Stimulated activated CD4-positive, alpha-beta T cell treated with anti-CD3 and anti-CD28 coated beads, Interleukin-1b, Interleukin-23, amount 100 ng/mL, for 4 hours (primary cell): ENCODE measurements at places on chromosomes 2 and 18.
A peak's percentile ranks its signal among the peaks of the same experiment; 100 is the strongest.

- DNase-seq, result no peak
Observed at GRCh38 chr2:219122202-219122980, 38.2 kb downstream of the NHEJ1 start.

DNA sequence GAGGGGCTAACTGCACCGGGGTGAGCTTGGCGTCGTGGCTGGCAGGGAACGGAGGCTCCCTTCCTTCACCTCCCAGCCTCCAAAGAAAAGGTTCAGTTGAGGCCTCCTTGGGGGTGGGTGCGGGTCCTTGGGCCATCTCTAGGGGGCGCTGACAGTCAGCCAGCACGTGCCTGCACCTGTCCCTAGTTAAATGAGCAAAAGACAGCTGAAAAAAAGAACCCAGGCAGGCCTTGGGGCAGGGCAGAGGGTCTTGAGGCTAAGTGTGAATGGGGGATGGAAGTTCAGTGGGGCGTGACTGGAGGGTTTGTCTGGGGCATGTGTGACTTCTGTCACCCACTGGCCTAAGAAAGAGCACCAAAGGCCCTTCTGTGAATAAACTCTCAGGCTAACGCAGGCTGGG, 56.4 kb downstream of the ZFP36L2 start:
- DNase-seq, result peak; percentile 54

- no peak for DNase-seq
Observed at GRCh38 chr18:58087928-58088690, 44.1 kb downstream of the NEDD4L start.

GRCh38 chr2:54330926-54331835, 75.2 kb upstream of the TSPYL6 start:
- no peak for DNase-seq

DNA sequence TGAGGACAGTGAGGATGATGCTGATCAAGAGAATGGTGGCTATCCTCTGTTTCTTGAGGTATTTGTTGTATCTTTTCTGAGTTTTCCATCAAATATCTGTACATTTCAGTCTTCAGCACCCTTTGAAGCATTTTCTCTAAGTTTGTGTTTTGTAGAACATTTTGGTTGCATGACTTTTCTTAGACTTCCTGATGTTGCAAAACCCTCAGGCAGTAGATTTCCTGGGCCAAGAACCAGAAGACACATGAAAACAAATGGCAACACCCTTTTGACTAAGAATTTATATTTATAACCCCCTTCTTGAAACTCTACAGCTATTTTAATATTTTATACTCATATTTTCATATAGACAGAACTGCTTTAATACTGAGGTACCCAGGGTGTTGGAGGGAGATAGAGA, 16.2 kb downstream of the HNMT start:
- no peak for DNase-seq

DNA sequence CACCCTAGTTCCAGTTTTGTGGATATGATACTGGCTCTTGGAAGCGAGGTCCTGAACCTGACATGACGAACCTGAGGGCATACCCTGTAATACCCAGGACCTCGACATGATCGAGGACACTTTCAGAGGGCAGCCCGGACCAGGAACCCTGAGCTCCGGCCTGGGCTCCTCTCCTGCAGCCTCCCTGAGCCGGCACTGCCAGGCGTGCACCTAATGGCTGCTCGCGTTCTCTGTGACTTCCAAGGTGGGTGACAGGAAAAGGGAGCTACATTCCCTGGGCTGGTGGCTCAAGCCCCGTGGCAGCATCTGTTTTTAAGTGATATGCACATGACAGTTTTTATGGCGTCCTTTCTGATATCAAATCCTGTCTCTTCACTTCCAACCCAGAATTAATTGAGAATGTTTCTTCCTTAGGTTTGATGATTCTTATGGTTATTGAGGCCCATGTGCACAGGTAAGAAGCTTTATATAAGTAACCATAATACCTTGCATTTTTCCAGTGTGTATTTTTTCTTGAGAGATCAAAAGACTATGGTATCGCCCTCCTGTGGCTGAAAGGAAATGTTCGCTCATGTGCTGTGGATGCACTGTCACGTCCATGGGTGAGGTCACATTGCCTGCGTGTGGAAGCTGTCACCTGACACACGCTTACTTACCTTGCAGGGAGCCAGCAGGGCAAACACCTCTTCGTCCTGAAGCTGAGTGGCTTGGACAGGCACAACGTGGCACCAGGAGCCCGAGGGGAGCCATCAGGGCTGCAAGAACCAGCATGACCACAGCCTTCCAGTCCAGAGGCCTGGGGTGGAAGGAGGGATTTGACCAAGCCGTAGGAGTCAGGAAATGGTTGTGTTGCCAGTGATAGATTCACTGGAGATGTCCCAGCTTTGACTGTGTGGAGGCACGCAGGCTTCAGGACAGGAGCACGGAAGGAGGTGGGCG, 367.4 kb upstream of the MYT1L start:
- DNase-seq, result no peak

GRCh38 chr18:2036086-2036485, 535.2 kb downstream of the METTL4 start:
- no peak for DNase-seq

GRCh38 chr2:230998882-230999281, 3.0 kb downstream of the SPATA3 start:
- DNase-seq, result no peak

GRCh38 chr2:122636097-122636496, 880.6 kb downstream of the TSN start:
- no peak for DNase-seq

DNA sequence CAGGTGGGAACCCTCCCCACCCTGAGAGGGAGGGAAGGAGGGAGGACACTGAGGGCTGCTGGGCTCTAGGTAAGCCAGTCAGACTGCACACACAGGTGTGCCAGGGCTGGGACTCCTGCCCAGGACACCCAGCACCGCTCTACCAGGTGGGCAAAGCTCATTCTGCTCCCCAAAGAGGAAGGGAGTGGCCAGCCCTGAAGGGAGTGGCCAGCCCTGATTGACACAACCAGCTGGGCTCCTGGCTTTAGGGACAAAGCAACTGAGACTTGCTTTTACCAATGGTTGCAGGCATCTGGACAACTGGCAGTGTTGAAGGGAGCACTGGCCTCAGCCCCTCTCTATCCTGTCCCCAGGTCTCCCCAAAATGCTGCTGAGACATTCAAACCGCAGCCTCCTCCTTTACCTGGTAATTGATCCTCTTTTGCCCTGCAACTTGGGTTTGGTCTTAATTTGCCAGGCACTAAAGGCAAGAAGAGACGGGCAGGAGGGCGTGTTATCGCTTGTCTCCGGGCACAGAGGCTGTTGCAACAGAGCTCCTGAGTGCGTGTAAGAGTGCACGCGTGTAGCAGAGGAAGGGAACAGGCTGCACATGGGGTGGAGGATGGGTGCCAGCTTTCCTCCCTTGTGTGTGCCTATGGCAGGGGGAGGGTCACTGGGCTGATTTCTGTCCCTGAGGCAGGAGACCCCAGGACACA, 14.5 kb upstream of the FOSL2 start:
- no peak for DNase-seq

DNA sequence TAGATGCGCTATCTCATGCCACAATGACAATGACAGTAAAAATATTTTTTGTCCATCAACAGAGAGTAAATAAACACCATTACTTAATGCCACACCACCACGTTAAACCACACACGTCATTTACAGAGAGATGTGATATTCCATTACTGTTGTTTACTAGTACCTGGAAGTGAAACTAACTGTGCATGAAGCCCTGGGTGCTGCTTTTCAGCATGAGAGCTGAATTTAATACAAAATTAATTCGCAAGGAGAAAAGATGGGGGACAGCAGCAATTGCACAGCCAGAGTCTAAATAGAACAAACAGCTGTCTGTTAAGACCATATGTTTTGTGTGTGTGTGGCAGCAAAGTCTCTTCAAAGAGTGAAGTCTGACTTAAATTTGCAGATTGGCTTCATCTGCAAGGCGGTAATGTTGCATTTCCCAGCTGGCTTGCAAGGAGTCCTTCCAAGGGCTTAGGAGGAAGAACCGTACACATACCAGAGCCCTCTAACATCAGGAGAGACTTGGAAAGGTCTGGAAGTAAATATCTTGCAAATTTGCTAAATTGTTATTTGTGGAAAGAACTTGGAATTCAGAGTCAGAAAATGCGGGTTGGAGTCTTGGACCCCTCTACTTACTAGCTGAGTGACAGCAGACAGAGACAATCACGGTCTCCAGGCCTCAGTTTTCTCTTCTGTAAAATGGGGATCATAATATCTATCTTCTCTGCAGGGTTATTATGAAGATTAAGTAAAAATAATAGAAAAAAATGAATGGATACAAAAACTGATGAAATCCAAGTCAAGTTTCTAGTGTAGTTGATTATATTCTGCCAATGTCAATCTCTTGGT, 127.6 kb downstream of the ALPK2 start:
- DNase-seq, result no peak

DNA sequence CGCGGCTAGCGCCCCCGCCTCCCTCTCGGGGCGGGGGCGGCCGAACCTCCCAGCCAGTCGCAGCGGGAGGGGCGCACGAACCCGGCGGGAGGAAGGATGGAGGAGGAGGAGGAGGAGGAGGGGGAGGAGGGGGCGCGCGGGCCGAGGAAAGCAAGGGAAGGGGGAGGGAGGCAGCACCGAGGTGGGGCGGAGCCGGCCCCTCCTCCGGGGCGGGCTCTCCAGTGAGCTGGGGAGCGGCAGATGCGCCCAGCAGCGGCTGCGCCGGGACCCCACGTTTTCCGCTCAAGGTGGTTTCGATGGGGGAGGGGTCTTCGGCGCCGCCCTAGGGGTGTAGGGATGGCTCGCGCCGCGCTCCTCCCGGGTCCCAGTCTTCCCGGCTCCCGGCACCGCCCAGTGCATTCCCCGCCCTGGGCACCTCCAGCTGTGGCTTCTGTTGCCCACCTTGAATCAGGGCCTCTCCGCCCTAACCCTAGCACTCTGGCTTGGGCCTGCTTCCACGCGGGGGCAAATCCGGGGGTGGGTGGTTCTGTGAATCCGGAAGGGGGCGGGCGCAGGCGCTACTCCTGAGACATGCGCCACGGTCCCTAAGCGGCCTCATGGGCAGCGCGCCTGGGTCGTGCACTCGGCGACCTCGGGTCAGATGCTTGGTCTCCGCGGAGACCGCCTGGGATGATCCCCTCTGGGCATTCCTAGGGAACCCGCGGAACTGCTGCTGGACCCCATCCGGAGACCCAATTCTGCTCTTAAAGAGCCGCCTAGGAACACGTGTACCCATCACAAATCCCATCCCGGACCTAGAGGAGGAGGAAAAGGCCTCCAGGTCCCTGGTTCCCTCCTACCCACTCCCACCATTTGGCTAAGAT, at the start of gene FBXO41:
Gene FBXO41 (minus strand): TSS at position 183 of the 863 bp plus-strand sequence. CDS start 14,848 bp downstream, outside the sequence.
- peak; percentile 74 for DNase-seq

DNA sequence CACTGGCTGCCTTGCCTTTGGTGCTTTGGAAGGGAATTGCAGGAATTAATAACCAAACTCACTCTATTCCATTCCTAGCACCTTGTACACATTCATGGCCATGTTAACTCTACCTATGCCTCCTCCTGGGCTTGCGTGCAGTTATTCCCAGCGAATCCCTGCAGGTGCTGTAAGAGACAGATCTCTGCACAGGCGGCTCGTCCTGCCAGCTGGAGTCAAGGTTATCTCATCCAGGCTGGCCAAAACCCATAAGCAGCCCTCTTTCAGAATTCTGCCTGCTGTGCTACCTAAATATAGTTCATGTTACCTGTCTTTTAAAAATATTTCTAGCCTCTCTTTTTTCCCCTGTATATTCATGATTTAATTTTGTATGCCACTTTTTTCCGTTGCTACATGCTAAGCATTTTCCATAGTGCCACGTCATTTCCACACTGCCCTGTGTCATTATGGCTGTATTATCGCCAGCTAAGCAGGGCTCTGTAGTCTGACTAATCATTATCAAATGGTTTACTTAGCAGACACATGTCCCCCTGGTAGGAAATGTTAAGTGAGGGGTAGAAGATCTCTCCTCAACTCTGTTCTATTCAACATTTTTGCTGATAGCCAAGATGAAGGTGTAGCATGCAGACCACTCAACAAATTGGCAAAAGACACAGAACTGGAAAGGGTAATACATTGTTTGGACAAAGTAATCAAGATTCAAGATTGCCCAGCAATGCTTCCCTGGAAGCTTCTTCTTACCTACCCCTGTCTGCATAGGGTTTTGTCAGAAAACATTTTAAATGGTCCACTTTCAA, 79.7 kb upstream of the TAF1B start:
- no peak for DNase-seq

- DNase-seq, result no peak
Observed at GRCh38 chr2:147712051-147712450, 132.8 kb upstream of the ACVR2A start.

DNA sequence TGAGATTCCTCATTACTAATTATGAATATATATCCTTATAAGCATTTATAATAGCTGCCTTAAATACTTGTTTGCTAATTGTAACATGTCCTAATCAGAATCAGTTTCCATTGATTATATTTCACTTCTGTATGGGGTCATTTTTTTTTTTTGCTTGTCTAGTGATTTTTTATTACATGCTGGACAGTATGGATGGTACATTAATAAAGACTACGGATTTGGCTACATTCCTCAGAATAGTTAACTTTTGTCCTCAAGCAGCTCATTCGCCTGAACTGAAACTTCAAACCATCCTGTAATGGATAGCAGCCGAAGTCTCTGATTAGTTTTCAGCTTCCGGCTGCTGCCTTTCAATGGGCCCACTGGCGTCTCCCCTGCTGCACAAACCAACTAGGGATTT, 11.7 kb downstream of the TGIF1 start:
- no peak for DNase-seq

- no peak for DNase-seq
Observed at GRCh38 chr2:228283491-228284171, 102.1 kb upstream of the SPHKAP start.

DNA sequence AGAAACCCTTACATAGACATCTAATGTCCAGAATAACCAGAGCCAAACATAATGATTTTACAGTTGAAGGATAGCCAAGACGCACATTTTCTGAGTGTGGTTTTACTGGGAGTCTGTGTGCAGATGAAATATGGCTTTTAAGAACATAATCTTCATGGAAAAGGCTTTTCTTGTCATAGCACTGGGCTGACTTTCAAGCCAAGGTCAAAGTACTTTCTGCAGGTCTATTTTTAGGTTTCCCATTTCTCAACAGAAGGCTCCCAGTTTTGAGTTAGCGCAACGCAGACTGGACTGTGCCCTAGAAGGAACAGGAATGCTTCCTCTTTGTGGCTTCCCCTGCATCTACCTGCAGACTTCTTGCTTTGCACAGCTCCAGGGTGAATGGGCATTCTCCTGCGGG, 92.3 kb upstream of the UPP2 start:
- no peak for DNase-seq

- no peak for DNase-seq
Observed at GRCh38 chr18:12308386-12309100, 502 bp downstream of the TUBB6 start.

DNA sequence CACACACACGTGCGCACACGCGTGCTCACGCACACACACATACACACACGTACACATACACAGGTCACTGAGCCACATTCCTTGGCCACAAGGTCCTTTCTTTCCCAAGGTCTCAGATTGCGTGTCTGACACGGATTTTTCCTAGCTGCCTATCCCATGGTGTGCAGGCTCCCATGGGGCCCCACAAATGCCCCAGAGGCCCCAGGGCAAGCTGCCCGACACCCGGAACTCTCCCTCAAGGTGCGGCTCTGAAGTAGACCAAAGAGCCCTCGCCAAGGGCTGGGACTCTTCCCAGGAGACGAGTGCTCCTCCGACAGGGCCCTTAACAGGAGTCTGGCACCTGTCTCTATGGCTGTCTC, 46.7 kb downstream of the SDC1 start:
- no peak for DNase-seq
